RPMI8226 (cell line): ENCODE measurements at places on chromosomes 16 and 17.

DNA sequence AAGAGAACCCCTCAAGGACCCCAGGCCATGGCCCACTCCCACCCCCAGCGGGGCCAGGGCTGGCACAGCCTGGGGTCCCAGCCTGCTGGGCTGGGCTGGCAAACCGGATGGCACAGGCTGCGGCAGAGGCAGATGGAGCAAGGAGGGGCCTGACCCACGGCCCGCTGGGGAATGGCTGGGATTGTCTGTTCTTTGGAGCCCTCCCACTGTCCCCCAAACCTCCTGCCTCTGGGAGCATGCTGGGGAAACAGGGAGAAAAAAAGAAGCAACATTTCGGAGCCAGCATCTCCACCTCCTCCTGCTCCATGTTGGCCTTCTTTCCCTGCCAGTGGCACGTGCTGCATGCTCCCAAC, 37.1 kb upstream of the LHX1 start:
- DNase-seq, result no peak

GRCh38 chr17:2837147-2837561, 40.9 kb downstream of the RAP1GAP2 start:
- no peak for DNase-seq

DNA sequence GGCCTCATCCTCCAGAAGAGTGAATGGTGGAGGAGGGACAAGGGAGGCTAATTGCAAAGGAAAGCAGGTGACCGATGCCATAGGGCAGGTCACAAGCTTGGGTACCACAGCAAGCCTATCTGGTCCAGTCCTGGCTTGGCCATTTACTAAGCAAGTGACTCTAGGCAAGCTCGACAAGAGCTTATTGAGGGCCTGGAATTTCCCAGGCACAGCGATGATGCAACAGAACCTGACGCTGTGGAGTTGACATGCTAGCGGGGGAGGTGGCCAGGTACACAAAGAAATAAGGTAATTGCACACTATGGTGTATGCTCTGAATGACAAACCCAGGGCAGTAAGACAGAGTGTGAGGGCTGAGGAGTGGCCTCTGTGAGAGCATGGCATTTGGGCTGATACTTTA, 98.5 kb downstream of the PGS1 start:
- no peak for DNase-seq

- DNase-seq, result no peak
Measured at GRCh38 chr16:12113523-12114345, 137.2 kb downstream of the SNX29 start.

GRCh38 chr17:16933317-16934132, 38.4 kb downstream of the TNFRSF13B start:
- peak; percentile 31 for DNase-seq

- no peak for DNase-seq
Measured at GRCh38 chr17:14902297-14902696, 362.8 kb downstream of the PMP22 start.

DNA sequence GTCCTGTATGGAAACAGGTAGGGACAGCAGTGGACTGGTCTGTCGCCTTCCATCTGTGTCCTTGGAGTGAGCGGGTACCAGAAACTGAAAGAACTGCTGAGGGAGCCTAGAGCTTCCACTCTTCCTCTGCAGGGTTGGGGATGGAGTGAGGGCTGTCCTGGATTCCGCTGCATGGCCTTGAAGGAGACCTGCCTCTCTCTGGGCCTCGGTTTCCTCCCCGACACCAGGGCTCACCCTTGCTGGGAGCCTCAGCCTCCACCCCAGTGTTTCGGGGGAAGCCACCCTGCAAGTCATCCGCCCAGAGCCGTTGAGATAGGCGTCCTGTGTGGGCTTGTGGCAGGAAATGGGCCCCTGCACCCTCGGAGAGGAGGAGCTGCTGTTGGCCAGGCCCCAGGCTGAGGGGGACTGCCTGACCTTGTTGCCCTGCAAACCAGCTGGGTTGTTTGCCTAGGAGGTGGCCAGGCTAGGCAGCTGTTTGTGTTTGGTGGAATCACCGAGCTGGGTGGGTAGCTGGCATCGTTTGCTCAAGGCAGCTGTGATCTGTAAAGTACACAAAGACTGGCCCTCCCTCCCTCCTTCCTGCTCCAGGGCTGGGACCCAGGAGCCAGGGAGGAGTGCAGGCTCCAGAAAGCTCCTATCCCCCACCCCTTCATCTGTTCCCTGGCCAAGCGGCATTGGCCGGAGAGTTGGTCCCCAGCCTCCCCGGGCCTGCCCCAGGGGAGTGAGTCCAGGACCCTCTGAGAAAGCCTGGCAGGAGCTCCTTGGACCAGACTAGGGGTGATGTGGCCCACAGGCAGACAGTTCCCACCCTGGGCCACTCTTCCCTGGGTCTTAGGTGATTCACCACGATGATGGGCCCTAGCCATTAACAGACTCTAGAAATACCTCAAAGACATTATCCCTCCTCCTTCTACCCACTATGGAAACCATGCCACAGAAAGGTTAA, 1.3 kb downstream of the RAB37 start:
- DNase-seq, result peak; percentile 81

GRCh38 chr16:64398793-64399192, 723.1 kb downstream of the CDH11 start:
- no peak for DNase-seq

DNA sequence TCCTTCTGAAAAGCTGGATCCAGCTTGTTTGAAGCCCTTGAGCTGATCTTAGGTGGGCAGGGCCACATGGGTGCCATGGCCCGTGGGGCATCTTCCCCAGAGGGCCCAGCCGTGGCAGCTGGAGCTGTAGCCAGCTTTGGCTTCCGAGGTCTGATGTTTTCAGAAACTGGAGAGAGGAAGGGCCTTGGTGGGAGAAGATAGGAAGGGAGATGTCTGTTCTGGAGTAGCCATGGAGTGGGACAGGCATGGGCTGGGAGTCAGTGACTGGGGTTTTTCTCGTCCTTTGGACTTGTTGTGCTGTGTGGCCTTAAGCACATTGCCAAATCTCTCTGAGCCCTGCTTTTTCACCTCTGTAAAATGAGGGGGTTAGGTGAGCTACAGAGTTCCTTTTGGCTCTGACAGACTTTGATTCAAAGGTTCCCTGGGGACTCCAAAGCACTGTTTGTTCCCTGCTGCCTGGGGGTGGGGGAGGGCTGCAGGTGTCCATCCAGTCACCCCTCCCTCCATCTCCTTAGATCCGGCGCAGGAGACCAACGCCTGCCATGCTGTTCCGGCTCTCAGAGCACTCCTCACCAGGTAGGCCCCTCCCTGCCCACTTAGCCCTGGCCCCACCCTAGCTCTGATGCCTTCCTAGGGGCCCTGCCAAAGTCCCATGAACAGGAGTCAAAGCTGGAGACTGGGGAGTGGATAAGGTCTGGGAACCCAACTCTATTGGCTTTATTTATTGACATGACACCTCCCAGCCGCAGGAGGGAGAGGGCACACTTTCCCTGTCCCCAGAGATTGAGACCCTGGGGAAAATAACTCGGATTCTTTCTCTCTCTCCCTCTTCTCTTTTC, 2.1 kb downstream of the PPP1R1B start:
- no peak for DNase-seq

DNA sequence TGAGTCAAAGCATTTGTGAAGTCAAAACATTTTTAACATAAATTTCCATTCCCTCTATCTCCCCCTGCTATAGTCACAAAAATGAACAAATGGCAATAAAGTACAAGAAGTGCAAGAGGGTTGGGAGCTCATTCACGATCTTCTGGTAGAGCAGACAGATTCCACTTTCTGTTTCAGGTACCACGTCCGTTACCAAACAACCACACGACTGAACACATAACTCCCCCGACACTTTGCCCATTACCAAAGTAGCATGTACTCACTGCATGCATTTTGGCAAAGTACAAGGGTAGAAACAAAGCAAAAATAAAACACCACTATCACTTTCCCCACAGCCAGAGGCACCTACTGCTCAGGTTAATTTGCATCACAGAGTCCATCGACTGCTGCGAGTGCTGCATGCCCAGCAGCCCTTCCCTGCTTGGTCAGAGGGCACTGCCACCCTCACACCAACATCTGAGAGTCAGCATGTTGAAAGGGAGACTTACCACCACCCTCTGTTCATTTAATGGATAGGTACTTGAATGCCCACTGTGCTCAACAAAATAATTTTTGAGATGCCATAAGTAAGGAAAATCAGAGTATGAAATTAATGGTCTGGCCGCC, 150.3 kb upstream of the AXIN2 start:
- DNase-seq, result no peak

DNA sequence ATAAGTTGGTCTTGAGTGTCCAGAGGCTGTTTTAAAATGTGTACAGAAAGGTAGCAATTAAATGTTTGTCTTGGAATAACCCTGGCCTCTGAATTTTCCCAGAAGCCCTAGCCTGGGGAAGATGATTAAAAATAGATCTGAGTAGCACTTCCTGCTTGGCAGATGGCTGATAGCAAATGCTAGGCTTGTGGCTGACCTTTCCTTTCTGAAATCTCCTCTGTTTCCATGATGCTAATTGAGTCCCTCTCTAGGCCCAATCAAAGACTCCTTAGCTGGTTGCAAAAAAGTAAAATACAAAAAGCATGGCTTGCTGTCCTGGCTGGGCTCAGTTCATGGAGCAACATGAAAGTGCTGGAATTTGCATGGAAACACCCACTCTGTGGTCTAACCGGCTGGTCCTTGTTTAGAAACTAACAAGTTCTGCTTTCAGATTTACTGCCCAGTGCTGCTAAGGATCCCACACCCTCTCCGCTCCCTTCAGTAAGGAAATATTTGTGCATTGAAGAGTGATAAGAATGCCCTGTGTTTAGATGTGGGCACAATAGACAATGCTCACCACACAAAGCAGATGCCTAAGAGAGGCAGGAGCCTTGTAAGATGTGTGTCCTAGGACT, 40.8 kb downstream of the YPEL2 start:
- peak; percentile 35 for DNase-seq

DNA sequence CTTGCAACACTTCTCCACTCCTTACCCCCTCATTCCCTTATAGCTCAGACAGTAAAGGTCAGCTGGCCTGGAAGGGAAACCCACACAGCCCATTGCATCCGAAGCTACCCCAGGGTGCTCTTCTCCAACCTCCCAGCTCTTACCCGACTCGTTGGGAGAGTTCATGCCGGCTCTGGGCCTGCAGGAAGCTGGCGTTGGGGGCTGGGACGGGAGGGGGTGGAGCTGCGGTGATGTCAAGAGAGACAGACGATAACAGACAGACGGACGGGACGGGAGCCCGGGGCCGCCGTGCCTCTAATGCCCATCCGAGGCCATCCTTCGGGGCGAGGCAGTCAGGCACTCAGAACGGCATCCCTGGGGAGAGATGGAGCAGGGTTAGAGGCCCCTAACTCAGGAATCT, 6.1 kb downstream of the HDAC5 start:
- no peak for DNase-seq

DNA sequence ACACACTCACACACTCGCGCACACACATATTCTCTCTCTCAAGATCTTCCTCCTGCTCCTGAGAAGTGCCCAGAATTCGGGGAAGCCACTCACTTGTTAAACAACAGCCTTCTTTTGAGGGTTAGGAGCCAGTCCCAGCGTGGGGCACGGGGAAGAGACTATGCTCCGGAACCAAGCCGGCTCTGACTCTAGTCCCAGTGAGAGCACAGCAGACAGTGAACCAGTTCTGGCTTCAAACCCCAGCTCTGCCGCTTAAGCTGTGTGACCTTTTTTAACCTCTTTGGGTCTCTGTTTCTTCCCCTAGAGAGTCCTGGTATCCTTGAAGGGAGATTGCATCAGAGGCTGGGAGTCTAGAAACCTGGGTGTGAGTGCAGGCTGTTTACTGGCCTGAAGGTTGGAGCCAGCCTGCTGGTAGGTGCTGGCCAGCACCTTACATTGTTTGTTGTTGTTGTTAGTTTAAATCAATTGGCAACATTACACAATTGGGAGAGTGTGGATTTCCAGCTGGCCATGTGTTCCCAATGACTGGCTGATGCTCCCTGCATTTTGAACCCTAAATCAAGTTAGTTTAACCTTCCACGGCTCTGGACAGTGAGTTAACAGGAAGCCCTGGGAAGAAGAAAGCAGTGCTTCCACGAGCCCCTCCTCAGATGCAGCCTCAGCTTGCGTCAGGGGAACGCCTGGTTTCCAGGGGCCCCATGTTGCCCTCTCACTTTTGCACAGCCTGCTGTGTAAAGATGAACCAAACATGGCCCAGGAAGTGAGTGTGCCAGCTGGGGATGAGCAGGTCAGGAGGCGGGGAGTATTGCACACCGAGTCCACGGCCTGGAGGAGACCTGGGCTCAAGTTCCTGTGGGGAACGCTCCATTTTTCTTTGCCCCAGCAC, 71.5 kb downstream of the GAS7 start:
- DNase-seq, result no peak

DNA sequence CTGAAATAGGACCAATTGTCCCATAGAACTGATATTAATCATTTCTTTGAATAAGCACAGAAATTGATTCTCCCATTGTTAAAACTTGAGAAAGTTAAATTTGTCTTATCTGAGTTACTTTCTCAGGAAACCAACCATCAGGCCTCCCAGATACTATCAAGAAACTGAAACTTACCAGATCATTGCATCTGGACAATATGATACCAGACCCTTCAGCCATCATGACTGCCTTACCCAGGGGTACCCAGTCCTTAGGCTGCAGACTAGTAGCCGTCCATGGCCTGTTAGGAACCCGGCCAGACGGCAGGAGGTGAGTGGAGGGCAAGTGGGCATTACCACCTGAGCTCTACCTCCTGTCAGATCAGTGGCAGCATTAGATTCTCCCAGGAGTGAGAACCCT, 7.8 kb downstream of the STXBP4 start:
- DNase-seq, result no peak

DNA sequence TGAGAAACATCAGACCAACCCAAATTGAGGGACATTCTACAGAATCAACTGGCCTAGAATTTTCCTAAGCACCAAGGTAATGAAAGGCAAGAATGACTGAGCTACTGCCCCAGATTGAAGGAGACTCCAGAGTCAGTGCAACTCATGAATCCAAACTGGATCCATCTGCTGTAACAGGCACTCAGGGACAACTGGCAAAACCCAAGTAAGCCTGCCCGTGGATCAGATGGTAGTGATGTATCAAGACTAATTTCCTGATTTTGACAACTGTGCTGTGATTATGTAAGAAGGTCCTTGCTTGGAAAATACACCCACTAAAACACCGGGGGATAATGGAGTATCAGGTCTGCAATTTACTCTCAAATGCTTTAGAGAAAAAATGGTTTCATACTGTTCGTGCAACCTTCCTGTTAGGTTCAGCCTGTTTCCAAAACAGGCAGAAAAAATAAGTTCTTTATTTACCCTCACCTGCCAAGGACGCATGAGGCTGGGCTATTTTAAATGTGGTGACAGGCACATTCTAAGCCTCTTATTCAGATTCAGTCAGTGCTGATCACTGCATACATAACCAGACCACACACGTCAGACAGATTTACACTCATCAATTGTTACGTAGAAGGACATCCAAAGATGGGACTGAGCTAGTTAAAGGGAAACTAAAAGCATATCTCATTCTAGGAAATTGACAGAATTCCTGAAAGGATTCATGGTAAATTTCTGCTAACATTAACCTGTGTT, 7.0 kb downstream of the MBTPS1 start:
- peak; percentile 44 for DNase-seq

DNA sequence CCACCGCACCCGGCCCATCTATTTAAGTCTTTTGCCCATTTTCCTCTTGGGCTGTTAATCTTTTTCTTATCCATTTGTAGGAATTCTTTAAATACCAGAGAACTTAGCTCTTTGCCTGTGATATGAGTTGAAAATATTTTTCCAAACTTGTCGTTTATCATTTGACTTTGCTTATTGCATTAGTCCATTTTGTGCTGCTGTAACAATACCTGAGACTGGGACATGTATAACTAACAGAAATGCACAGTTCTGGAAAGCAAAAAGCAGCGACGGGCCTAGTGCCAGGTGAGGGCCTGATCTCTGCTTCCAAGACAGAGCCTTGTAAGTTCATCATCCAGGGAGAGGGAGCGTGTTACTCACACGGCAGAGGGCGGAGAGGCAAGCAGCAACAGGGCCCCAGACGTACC, 25.6 kb upstream of the BHLHA9 start:
- DNase-seq, result no peak

GRCh38 chr17:4119299-4119698, 23.5 kb downstream of the ZZEF1 start:
- DNase-seq, result no peak
